ENCODE measurements at places on chromosomes 1 and 21.

GRCh38 chr21:45225041-45225740, 62.5 kb downstream of the POFUT2 start:
- DNase-seq: no peak

GRCh38 chr1:200438911-200439310, 29.1 kb upstream of the ZNF281 start:
- no peak for DNase-seq

GRCh38 chr1:151472856-151473731, 13.8 kb upstream of the POGZ start:
- peak; percentile 14 for DNase-seq

DNA sequence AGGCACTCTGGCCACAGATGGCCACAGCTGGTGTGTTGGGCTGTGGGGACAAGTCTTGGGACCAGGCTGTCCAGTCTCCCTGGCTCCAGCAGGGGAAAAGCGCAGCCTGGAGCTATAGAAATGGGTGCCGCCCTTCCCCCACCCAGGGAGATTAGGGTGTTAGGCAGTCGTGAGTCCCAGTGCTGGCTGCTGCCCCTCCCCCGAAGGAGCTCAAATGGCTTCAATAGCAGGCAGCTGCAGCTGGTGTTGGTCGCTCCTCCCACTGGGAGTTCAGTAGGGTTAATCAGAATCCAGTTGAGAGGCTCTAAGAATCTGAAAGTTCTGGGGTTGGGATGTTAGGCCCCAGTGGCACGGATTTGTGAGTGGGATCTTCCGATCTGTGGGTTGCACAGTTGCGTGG, 595.6 kb upstream of the PKN2 start:
- no peak for DNase-seq

GRCh38 chr1:36583980-36584782, 101.5 kb upstream of the CSF3R start:
- DNase-seq: no peak

- no peak for DNase-seq
Measured at GRCh38 chr1:21869620-21870121, 57.6 kb downstream of the LDLRAD2 start.

- no peak for DNase-seq
Measured at GRCh38 chr1:87682565-87682964, 353.9 kb downstream of the LMO4 start.

- no peak for DNase-seq
Measured at GRCh38 chr1:3638676-3639075, 11.2 kb downstream of the WRAP73 start.

DNA sequence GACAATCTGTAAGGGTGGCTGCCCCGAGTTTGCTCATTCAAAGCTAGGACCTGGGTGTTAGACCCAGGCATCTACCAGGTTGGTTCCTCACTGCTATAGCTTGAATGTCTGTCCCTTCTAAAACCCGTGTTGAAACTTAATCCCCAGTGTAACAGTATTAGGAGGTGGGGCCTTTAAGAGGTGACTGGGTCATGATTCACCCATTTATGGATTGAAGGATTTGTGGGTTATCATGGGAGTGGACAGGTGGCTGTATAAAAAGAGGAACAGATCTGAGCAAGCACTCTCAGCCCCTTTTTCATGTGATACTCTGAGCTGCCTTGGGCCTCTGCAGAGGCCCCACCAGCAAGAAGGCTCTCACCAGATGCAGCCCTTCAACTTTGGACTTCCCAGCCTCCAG, 29.4 kb downstream of the PSMG1 start:
- no peak for DNase-seq

DNA sequence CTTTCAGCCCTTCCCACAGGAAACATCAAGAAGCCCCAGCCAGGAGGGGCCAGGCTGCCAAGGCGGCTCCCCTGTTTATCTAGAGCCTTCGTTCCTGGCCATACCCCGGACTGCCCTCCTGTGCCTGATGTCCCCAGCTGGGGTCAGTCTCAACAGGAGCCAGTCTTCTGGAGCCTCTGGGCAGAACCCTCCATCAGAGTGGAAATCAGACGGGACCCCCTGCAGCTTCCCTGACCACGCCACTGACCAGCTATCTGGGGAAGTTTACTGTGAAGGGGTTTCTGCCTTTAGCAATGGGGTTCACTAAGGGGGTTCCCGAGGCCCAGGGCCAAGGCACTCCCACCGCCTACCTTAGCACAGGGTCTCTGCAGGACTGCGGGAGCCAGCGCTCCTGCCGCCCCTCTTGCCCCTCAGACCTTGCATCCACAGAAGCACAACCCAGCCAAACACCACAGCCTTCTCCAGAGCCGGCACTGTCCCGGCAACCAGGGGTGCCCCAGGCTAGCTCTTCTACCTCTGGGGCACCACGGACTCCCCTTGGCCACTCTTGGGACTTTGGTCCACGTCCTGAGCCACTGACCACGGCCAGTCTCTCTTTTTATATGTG, 3.5 kb upstream of the MTFR1L start:
- DNase-seq: no peak

GRCh38 chr1:30687886-30688285, 35.5 kb downstream of the MATN1 start:
- no peak for DNase-seq

GRCh38 chr1:174753131-174753530, 246.6 kb upstream of the CACYBP start:
- DNase-seq: no peak

GRCh38 chr1:210571356-210572284, 242.9 kb downstream of the HHAT start:
- DNase-seq: no peak

DNA sequence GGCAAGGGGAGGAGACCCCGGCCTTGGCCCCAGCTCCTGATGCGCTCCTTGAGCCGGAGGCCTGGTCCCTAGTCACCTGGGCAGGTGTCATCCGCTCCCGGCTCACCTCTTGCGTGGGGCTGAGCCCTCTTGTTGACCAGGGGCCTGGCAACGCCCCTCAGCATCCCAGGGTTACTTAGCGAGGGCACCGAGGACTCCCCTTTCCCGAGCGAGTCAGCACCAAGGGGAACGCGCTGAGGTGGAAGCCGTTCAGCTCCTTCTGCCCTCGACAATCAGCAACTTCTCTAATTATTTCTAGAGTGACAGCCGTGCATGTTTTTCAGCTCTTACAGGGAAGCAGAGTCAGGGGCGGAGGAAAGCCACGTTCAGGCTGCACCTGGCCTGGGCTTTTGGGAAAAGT, 522 bp downstream of the SLC45A1 start:
- no peak for DNase-seq

- no peak for DNase-seq
Measured at GRCh38 chr1:30977105-30977504, 68.5 kb upstream of the SDC3 start.

DNA sequence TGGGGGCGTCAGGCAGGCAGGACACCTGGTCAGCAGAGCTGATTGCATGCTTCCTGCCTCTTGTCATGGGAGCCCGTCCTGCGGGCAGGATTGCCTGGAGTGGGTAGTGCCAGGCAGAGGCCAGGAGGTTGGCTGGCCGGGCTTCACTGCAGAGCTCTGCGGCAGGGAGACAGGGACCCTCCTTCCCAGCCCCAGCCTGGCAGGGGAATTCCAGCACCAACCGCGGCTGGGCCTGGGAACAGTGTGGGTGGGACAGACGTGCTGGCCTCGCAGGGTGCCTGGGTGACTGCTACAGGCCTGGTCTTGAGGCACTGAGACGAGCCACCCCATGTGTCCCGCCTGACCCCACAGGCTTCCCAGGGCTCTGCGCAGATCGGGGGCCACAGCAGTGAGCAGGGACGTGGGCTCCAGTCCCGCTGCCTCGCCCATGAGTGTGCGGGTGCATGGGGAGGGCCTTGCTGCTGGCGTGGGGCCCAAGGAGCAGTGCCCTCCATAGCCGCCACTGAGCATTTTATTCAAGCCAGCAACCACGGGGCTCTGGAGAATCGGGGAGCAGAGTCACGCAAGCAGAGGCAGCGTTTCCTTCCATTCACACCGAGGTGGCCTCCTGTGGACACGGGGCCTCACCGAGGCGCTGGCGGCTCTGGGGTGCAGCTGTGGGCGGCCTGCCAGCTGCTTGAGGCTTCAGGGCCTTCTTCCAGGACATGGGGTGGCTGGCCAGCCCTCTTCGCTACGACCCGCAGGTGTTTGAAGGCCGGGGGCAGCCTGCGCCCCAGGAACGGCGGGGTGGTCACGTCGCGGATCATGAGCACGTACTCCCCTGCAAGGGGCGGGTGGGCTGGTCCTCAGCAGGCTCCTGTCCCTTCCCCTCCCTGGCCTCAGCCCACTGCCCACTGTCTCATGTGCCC, 70.3 kb downstream of the MORN1 start:
- no peak for DNase-seq

DNA sequence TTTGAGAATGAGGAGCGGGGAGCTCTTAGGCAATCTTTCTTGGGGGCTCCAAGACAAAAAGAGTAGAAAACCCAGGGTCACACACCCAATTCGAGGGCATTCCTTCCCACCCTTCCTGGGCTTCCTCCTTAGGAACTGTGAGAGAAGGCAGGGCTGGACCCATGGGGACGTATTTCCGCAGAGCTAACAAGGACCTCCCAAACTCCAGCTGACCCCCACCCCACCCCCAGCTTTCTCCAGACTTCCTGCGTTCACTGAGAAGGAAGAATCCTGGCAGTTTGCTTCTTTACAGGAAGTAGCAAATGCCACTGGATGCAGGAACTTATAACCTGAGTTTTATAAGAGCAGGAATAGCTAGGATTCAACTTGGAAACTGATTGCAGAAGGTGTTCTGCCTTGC, 2.7 kb upstream of the LHX9 start:
- no peak for DNase-seq

- DNase-seq: no peak
Measured at GRCh38 chr1:174408146-174408545, 39.6 kb upstream of the GPR52 start.

DNA sequence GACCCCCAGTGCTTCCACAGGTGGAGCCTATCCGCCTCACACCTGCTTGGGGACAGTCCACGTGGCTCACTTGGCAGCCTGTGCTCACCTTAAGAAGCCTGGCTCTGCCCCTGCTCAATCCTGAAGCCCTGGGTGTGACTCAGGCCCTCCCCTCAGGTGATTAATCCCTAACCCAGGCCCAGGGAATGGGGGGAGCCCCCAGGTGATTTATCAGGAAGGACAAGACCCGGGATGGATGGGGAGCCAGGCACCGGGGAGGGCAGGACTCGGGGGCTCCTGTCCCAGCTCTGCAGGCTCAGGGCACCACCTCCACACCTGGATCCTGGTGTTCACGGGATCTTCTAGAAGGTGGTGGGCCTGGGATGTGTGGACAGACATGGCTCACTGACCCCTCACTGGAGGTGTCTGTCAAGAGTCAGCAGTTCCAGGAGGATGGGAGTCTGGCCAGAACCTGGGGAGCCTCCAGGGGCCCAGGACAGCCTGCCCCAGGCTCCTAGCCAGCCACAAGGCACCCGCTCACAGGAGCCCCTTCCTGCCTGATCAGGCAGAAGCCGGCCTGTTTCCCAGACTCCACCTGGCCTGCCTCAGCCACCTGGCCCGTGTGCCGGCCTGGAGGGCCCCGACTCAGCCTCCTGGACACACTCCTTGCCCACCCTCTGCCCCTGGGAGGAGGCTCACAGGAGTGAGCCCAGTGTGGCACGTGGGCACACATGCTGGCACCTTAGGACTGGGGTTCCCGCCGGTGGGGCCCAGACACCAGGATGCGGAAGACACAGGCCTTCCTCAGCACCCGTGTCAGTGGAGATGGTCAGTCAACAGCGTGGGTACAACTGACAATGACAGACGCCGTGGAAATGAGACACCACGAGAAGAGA, 38.6 kb upstream of the COL6A1 start:
- no peak for DNase-seq

DNA sequence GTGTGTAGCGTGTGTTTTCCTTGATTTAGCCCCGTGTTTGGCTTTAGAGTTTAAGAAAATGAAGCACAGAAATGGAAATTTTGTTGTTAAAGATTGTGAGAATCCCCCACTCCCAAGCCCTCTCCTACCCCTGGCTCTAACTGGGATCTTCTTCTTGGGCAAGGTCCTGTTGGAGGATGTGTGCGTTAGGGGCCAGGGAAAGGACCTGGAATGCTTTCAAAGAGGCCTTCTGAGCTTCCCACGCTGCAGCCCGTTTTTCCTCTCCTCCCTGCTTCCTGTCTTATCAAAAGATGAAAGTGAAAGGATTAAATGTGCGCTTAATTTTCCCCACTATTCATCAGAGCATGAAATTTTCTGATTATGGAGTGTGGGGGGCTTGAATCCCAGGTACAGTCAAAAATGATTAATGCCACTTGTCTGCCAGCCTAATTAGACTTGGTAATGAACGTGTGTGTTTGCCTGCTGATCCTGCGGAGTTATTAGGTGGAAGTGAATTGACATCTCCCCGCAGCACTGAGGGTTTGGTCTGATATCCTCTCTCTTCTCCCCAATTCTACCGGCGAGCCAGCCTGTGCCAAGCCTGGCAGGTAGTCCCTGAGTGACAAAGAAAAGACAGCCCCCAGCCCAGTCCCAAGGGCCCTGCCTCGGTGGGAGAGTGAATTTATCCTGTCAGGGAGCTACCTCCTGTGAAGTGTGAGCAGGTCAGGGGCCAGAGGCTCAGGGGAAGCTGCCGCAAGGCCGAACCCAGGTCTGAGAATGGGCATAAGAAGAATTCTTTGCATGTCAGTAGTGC, 4.9 kb downstream of the RASSF5 start:
- no peak for DNase-seq

DNA sequence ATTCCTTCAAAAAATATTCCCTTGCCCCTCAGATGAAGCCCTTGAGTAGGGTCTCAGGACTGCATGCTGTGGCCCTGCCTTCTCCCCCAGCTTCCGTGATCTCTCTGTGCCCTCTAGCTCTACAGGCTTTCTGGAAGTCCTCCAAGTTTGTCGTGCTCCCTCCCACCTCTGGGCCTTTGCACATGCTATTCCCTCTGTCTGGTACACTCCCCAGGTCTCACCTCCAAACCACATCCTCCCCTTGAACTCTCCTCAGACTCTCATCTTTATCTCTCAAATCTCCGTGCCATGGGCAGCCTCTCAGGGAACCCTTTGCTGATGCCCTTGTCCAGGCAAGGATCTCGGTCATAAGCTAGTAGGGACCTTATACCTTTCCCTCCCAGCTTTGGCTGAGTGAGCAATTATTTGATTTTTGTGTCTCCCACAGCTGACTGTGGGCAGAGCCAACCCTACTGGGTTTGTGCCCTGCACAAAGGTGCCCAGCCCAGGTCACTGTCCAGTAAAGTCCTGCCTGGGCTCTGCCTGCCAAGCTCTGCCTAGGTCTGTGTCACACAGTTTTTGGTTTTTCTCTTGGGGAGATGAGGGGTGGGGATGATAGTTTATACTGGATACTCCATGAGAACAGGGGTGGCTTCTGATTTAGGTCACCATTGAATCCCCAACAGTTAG, 188.1 kb downstream of the ZNF281 start:
- no peak for DNase-seq

GRCh38 chr1:219160967-219161366, 12.7 kb upstream of the LYPLAL1 start:
- DNase-seq: no peak

GRCh38 chr1:211126622-211127021, 7.3 kb downstream of the KCNH1 start:
- no peak for DNase-seq

DNA sequence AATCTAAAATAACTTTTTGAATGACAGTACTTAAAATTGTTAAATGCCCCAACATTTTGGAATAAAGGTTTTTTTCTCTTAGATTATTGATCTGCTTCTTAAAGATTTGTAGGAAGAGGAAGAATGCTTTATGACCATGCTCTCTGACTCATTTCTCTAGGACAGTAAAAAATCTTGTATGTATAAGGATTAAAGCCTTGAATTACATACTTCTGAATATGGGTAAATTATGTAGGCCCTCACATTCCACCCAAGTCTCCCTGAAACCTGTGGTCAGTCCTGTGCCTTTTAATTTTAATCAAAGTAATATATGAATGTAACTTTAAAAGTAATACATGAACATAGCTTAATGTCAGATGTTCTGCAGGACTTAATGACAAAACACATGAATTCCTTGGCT, 50.5 kb downstream of the ABCD3 start:
- no peak for DNase-seq

GRCh38 chr1:72547412-72547811, 265.1 kb upstream of the NEGR1 start:
- no peak for DNase-seq
